ENCODE measurements at places on chromosomes 1 and 21.

DNA sequence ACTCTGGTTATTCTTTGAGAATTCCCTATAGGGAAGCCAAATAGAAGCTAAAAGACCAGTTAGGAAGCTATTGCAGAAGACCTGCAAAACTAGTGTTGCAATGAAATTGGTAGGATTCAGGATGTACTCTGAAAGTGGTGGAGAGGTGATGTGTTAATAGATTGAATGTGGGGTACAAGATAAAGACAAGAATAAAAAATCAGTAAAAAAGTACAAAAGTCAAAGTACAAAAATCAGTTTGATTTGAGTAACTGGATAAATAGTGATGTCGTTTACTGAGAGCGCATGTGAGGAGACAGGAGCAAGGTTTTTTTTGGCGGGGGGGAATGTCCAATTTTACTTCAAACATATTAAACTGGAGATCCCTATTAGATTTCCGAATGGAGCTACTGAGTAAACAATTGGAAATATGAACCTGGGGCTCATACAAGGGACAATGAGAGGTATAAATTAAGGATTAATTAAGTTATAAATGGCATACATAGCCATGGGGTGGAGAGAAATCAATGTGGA lies 2.5 kb upstream of the DCAF8 start:
- DNase-seq = no peak

GRCh38 chr21:24369746-24370145 lies 1237.5 kb downstream of the MRPL39 start:
- no peak for DNase-seq

- no peak for DNase-seq
Observed at GRCh38 chr1:224668984-224669383, 52.9 kb downstream of the CNIH3 start.

GRCh38 chr1:12314333-12314903 lies 84.6 kb downstream of the VPS13D start:
- DNase-seq = no peak

GRCh38 chr1:65844821-65845534 lies 52.3 kb downstream of the PDE4B start:
- no peak for DNase-seq

DNA sequence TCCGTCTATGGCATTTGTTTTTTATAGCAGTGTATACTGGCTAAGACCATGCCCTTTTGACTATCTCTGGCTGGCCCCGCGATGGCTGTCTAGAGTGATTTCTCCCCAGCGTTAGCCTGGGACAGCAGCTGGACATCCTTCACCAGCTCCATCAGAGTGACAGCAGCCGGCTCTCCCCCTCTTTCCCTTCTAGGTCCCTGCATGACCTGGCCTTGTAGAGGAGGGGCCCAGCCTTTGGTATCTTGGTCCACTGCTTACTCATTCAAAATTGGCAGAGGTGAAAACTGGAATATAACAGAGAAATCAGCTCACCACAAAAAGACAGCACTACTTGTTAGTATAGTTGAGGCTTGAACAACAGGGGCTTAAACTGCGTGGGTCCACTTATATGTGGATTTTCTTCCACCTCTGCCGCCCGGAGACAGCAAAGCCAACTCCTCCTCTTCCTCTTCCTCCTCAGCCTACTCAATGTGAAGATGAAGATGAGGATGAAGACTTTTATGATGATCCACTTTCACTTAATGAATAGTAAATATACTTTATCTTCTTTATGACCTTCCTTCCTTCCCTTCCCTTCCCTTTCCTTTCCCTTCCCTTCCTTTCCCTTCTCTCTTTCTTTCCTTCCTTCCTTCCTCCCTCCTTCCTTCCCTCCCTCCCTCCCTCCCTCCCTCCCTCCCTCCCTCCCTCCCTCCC lies 29.4 kb upstream of the B3GALNT2 start:
- no peak for DNase-seq

DNA sequence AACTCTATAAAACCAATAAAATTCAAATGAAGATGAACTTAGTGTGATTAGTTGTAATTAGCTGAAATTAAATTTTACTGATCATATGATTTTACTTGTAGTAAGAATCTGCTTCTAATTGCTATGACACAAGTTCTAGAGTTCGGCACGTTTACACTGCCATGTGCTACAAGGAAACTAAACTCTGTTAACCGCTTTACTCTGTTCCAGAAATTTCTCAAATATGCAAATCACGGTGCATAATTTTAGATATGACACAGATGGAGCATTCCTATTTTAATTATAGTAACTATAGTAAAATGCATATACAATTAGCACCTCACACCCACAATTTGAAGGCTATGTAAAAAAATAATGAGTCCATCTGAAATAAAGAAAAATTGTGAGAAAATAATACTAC lies 14.8 kb downstream of the HEATR1 start:
- no peak for DNase-seq

- DNase-seq = no peak
Observed at GRCh38 chr1:62198781-62199125, 4.1 kb downstream of the L1TD1 start.

- no peak for DNase-seq
Observed at GRCh38 chr1:181812208-181812607, 249.3 kb downstream of the ZNF648 start.

GRCh38 chr21:37917612-37918011 lies 1.4 kb upstream of the KCNJ6 start:
- no peak for DNase-seq

DNA sequence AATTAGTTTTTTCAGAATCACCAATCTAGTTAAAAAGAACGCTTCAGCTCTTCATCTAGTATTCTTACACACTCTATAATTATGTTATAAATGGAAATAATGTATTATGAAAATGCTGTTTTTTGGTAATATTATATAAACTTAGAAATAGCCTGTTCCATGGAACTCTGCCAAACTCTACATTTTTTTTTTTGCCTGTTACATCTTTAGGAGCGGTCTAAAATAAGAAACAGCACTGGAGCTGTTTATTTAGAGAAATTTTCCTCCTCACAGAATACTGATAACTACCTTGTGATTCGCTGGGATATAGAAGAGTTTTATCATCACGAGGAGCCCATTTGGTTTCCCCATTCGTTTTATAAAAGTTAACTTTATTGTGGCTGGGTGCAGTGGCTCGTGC lies 58.5 kb downstream of the PKN2 start:
- no peak for DNase-seq

DNA sequence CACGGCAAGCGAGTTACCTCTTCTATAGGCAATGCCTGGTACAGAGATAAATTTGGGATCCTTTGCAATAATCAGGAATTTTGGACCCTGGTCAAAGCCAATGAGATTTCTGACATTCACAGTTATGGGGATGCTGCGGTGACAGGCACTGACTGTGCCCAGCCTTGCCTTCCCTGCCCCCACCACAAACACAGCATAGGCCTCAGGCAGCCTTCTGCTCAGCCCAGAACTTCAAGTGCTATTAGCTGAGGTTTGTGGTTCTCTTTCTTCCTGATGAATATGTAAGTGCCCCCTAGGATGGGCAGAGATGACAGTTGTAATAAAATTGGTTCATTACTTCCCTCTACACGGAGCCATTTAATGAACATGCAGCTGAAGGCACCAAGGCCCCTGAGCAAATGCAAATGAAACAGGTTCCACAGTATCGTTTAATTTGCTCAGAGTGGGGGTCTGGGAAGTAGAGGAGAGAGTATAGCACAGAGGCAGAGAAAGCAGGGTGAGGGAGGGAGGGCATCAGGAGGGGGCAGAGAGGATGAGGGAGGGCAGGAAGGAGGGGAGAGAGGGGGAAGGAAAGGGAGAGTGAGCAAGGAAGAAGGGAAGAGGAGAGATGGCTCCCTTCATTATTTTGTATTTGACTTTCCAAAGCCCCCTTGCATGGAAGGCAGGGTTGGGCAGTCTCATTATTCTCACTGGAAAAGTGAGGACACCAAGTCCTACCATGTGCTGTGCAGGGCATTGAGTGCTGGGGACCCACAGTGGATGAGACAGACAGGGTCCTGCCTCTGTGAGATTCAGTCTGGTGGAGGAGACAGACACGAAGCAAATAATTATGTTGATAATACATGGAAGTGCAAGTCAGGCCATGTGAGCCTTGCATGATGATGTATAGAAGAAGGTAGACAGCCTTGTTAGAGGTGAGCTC lies 513.0 kb downstream of the PTPRU start:
- DNase-seq = no peak

DNA sequence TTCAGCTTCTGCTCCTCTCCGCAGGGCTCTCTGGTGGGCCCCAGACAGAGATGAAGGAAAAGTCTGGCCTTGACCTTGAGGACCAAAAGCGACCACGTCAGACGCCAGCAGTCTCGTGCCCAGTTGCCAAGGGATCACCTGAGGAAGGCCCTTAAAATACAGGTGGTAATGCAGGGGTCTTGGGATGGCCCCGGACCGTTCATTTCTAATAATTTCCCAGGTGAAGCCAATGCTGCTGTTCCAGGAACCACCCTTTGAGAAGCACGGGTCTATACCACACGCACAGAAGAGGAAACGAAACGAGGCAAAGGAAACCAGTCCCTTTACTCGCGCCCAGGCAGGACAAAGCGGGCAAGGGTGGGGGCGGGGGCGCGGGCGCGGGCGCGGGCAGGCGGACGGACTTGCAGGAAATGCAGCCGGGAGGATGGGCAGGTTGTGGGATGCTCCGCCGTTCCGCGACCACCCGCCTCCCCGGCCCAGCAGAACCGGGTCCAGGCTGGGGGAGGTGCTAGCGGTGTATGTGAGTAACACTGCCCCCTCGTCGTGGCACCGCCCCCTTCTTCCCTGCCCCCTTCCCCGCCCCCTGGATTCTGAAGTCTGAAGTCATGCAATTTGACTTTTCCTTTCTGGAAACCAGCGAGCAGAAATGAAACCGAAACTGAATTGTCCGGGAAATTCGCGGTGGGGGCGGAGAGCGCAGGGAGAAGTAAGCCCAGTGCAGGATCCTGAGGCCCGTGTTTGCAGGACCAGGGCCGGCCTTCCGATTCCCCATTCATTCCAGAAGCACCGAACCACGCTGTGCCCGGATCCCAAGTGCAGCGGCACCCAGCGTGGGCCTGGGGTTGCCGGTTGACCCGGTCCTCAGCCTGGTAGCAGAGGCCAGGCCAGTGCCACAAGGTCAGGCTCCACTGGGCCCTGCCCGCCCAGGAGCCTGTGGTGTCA lies 5.8 kb upstream of the MX1 start:
- DNase-seq = peak; percentile 89

GRCh38 chr21:15224346-15225086 lies 159.7 kb upstream of the NRIP1 start:
- DNase-seq = no peak

DNA sequence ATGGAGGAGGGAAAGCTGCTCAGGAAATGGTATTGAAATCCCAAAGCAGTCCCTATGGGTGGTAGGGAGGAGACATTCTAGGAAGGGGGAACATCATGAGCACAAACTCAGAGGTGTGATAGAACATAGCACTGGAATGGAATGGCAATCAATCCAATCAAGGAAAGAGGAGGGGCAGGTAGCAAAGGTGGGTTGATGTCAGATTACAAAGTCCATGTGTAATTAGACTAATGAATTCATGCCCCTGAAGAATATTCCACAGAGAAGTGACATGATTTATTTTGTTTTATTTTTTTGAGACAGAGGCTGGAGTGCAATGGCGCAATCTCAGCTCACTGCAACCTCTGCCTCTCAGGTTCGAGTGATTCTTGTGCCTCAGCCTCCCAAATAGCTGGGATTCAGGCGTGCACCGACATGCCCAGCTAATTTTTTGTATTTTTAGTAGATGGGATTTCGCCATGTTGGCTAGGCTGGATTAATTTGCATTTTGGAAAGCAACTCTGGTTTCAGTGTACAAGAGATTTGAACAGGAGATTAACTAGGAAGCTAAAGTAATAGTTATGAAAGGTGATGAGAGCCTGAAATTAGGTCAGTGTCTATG lies 36.1 kb downstream of the DEGS1 start:
- no peak for DNase-seq

DNA sequence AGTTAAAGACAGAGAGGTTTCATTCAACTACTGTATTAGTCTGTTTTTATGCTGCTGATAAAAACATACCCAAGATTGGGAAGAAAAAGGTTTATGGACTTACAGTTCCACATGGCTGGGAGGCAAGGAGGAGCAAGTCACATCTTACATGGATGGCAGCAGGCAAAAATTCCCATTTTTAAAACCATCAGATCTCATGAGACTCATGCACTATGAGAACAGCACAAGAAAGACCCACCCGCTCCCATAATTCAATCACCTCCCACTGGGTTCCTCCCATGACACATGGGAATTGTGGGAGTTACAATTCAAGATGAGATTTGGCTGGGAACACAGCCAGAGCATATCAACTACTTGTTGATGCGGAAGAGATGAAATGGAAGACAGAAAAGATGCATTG lies 9.2 kb downstream of the GPR161 start:
- no peak for DNase-seq

DNA sequence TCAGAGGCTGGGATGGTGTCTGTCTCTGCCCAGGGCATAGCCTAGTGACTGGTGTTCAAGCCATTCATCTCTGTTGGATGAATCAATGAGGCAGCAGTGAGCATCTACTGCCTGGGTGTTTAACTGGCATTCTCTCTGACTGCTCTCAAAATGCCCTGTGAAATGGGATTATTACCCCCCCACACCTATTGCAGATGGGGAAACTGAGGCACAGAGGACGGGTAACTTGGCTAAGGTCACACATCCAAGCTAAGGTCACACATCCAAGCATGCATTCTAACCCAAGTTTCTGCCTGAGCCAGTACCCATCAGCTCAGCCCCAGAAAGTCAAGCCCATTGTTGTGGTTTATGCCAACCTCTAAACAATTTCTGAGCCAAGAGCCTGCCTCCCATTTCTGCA lies 5.0 kb downstream of the TTC39A start:
- no peak for DNase-seq

DNA sequence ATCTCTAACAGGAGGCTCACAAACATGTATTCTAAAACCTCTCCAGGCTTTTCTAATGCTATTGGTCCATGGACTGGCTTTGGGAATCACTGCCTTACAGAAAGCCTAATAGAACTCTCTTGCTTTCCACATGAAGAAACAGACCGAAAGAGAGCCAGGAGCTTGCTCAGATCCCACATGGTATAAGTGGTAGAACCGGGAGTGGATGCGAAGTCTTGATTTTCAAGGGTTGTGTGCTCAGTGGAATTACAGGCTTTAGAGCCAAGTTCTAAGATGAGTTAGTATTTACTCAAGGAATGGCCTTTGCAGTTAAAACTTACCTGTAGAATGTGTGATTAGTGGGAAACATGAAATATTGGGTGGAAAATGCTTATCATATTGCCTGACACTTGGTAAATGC lies 54.3 kb upstream of the HSD17B7 start:
- no peak for DNase-seq

DNA sequence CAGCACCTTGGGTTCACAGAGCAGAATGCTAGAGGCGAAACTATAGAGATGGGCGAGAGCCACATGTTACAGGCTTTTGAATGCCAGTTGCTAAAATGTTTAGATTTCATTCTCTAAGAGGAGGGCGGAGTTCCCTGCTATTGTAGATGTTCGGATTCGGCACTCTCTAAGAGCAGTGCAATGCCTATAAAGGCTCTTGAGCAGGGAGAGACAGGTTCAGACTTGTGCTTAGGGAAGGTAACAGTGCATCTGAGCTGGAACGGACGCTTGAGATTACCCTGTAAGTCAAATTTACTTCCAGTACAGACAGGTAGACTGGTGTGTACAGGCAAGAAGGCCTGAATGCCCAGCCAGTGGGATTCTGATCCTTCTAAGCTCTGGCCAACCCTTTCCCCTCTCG lies 15.3 kb downstream of the LURAP1 start:
- no peak for DNase-seq

GRCh38 chr1:184915463-184916090 lies 58.7 kb downstream of the NIBAN1 start:
- DNase-seq = no peak

All from uterus (tissue), 4 donors.